Vagina (tissue), 2 donors: ENCODE measurements at places on chromosomes 12 and 14. TPM values are rescaled to one million over a fixed set of nuclear protein-coding genes. Genes with fewer than 3 reads are reported as not detected.

Gene SPTB
- 0.98 TPM for total RNA-seq

Gene AJUBA
- 21.9 TPM for total RNA-seq

Gene TEP1
- total RNA-seq, result 24.6 TPM

Gene PACS2
- total RNA-seq, result 64.8 TPM

- no peak for DNase-seq
These were observed 621.9 kb upstream of the TBX3 start for GRCh38 chr12:115305867-115306266.

GRCh38 chr14:51424041-51424440 lies 184.0 kb downstream of the TMX1 start:
- no peak for DNase-seq

DNA sequence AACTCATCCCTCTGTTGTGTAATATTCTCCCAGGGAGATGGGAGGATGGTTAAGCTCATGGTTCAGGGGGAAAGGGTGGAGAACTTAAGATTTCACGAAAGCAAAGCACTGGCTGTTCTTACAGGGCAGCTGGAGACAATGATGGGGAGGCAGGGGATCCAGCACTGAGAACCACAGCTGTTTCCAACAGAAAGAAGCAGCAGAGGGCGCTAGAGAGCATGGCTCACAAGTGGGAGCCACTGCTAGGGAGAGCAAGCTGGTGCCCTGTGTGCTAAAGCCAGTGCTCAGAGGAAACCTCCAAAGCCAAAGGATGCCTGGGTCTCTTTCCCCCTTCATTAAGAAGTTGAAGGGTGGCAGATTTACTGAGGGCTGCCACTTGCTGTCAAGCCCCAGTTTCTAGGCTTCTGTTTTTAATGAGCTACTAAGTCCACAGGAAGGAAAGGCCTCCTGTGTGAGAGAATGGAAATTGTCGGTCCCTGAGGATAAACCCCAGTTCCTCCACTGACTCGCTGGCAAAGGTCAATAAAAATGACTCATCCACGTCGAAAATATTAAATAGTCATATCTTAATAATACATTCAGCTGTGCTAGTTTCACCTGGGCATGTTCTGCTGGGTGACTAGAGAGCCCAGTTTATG lies 199.7 kb downstream of the ANO2 start:
- no peak for DNase-seq

GRCh38 chr14:37124614-37125013 lies 47.8 kb downstream of the SLC25A21 start:
- DNase-seq, result no peak

- no peak for DNase-seq
These were observed 220.3 kb downstream of the KLHL28 start for GRCh38 chr14:44741431-44741830.

DNA sequence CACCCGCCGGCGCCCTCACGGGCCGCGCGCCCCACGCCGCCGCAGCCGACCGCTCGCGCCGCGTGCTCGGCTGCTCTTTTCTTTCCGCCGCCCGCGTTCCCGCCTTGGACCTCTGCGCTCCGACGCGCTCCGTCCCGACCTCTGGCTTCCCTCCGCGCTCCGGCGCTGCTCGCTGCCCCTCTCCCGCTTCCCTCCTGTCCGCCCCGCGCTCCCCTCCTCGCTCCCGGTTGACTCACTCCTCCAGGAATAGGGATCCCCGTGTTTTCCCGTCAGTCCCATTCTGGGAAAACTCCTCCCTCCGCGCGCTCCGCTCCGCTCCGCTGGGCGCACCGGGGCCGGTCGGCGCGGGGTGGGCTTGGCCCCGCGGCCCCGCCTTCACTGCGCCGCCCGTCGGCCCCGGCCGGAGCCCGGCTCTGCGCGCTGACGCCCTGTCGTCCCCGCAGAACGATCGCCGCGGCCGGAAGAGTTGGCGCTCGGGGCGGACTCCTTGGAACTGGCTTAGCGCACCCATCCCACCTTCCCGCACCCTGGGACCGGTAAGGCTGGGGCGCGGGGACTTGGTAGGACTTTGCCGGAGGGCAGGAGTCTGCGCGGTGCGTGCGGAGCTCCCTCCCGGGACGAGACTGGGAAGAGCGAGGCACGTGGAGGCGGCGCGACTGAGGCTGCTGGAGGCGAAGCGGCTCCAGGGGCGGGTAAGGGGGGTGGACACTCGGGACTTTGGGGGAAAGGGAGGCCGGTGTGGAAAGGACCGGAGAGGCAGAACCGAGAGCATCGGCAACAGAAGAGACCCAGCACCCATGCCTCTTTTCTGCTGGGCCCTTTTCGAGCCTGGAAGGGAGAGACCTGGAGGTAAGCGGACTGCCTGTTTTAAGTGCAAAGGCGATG lies 550 bp downstream of the TEAD4 start:
- no peak for DNase-seq

- no peak for DNase-seq
These were observed 69.7 kb downstream of the TSPAN11 start for GRCh38 chr12:30996255-30996654.

- no peak for DNase-seq
These were observed 268.9 kb downstream of the RAD51B start for GRCh38 chr14:68088451-68088854.

DNA sequence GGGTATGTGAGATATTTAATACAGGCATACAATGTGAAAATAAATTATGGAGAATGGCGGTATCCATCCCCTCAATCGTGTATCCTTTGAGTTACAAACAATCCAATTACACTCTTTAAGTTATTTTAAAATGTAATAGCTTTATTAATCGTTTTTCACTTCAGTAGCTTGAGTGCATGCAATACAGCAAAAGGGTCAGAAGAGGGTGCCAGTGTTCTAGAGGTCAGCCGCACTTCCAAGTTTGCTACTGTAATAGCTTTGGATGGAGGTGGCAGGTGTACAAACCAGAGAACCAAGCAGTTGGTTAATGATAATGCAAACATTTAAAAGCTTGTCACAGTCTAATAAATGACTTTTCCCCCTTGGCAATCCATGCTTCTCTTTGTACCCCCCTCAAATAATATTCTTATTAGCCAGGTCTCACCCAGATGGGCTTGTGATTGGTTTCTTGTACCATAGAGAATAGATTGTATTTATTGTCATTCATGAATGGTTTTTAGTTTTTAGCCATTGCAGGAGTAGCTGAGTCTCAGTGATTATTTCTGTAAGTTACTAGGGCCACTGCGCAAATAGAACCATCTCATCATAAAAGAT lies 127.0 kb downstream of the ERC1 start:
- DNase-seq, result no peak

GRCh38 chr12:124761871-124762270 lies 101.8 kb downstream of the SCARB1 start:
- no peak for DNase-seq

GRCh38 chr12:73629893-73630831 lies 907.5 kb upstream of the ATXN7L3B start:
- DNase-seq, result no peak
